ENCODE measurements at places on chromosomes 3 and 15.

DNA sequence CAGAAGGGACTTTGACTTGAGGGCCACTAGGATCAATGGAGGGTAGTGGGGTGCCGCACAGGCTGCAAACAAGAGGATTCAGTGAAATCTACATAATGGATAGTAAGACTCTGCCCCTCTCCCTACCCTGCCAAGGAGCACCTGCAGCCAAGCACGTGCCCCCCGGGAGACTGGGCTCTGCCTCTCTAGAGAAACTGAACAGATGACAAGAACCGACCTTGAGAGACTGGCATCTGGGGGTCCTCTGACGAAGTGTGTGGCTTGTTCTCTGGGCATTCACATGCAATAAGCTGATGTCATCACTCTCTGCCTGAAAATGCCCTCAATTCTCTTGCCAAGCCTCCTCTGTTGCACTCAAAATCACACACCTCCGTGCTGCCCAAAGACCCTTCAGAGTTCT lies 132.3 kb downstream of the FAM43A start:
- no peak for DNase-seq

GRCh38 chr15:66706225-66706732 lies 4.2 kb downstream of the SMAD6 start:
- DNase-seq, result no peak

GRCh38 chr3:7607676-7608075 lies 746.8 kb downstream of the GRM7 start:
- DNase-seq, result no peak

GRCh38 chr3:43768381-43768973 lies 77.7 kb downstream of the ABHD5 start:
- no peak for DNase-seq

- DNase-seq, result no peak
These were observed 40.4 kb upstream of the SKOR1 start for GRCh38 chr15:67784856-67785430.

DNA sequence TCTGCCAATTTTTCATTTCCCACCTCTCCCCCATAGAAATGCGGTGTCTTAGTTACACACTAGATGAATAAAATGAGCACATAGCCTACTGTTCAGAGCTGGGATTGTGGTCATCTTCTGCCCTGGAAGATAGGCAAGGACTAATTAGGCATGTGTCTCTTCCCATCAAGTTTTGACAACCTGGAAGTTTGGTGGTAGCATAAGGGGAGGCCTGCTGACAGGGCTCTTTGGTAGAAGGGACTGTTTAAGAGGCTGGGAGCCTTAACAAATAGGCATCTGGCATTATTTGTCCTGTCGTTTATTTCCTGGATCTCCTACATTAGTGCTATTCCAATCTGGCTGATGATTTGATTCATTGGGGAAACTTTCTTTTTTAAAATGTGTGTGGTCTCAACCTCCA lies 512.3 kb downstream of the ZNF385D start:
- DNase-seq, result no peak

GRCh38 chr15:80856809-80857377 lies 77.7 kb downstream of the CEMIP start:
- DNase-seq, result no peak

DNA sequence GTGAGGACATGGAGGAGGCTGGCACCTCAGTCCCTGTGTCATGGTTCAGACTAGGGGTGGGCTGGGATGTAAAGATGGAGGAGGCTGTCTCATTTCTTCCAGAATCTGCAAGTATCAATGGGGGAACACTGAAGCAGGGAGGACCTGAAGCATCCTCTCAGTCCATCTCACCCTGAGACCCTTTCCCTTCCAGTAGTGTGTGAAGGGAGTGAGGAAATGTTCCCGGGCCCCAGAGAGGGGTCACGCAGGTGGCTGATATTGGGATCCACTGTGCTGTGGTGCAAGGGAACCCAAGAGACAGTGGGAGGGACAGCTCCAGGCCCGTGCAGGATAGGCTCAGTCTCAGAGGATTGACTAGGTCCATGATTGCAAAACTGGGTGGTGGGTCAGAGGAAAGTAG lies 72.2 kb upstream of the ADPGK start:
- DNase-seq, result no peak

GRCh38 chr3:24958910-24959447 lies 464.3 kb upstream of the THRB start:
- no peak for DNase-seq

- no peak for DNase-seq
These were observed 22.4 kb downstream of the CXCR6 start for GRCh38 chr3:45965653-45966052.

DNA sequence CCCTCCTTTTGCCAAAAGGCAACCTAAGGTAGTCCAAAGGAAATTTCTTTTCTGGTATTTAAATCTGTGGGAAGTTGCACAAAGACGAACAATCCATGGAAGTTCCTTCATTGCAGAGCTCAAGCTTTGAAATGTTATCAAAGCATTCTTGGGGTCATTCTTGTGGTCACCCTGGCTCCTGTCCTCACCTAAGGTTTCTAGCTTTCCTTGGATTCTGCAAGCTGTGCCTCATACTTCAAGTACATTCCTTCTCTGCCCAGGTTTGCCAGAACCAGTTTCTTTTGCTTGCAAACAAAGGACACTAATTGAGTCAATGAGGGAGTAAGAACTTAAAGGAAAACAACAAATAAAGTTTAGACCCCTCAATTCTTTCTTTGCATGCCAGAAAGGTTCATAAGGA lies 329.8 kb upstream of the PDZRN3 start:
- no peak for DNase-seq

DNA sequence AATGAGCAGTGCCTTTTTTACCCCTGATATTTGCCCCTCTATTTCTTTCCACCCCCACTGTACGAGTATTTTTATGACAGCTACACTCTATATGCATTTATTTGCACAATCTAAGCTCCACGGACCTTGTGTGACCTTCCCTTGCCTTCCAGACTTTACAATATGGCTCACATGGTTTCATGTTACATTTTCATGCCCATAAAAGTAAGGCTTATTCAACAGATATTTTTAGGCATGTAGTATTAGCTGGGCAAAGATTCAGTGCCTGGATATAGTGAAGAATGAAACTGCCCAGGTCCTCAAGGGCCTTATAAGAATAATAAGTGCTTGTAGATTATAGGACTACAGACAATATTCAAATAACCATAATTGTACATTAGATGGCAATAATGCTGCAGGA lies 481.9 kb upstream of the CNTN4 start:
- DNase-seq, result no peak

- no peak for DNase-seq
These were observed 7.7 kb upstream of the ONECUT1 start for GRCh38 chr15:52797625-52798501.

- DNase-seq, result no peak
These were observed 399.1 kb upstream of the DPH6 start for GRCh38 chr15:35944945-35945585.

DNA sequence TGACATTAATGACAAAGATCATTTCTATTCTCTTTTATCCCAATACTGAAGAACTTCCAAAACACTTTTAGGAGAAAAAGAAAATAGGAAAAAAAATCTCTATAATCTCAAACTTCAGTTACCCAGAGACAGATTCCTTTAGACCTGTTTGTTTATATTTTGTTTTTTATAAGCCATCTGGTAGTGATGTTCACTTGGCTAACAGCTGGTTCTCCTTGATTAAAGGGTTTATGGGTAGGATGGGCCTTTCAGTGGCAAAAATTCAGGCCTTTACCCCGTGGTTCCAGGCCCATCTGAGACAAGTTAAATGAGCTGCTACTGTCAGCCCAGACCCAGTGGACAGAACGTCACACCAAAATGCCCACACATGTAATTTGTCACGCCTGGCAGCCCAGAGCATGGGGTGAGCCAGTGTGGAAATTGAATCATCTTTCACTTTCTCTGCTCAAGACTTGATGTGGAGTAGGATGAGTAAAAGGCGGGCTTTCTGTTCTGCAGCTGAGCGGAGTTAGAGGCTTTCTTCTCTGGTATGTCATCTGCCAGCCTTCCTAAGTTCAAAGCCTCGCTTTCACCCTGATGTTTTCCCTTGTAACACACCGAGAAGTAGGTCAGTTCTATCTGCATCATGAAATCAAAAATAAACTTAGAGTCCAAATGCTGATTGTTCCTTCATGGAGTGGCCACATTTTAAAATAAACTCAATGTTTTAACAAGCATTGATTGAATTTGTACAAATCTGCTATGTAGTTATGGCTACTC lies 62.5 kb upstream of the SKOR1 start:
- DNase-seq, result peak; percentile 22

DNA sequence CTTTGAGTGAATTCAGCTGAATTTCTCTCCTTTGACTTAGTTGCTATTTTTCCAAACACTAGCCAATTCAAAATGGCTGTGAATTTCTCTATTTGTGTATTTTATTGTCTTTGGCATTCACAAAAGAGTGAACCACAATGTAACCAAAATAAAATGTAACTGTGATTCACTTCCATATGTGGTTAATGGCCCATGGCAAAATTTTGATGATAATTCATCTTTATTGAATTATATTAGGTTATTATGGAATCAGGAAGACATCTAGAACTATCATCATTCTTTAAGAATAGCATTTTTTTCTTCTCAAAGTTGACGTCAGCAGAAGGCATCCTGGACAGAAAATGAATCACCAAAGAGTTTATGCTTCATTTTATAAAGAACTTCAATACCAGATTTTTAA lies 705.3 kb upstream of the NAALADL2 start:
- no peak for DNase-seq

DNA sequence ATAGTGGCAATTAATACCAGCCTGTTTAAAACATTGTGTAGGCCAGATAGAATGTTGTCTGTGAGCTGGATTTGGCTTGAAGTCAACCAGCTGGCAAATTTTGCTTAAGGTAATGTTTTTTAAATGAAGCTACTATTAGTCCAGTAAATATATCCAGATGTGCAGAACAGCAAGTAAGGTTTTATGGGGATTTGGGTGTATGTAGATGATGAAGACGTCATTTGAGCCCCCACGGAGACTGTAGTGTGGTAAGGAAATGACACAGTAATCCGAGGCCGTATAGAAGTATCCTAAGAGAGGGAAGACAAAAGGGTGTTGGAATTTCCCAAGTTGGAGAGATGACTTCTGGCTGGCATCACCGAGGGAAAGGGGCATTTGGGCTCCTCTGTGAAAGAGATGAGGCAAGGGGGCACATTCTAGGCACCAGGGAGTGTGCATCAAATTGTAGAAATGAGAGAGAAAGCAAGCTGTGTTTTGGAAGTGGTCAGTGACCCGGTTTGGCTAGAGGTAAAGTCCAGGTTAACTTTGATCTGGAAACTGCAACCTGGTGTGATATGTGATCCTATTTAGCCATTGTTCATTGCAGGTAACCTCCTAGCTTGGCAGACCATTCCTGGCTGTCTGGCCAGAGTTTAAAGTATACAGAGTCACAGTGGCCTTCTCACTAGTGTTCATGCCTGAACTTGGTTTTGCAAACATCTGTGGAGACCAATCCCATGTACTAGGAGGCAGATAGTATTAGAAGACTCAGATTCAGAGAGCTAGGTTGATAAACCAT lies 104.2 kb downstream of the ITPR1 start:
- DNase-seq, result no peak

- DNase-seq, result no peak
These were observed 160.1 kb upstream of the ATP10A start for GRCh38 chr15:26023231-26023630.

GRCh38 chr3:156131241-156131640 lies 10.9 kb downstream of the KCNAB1 start:
- DNase-seq, result no peak

DNA sequence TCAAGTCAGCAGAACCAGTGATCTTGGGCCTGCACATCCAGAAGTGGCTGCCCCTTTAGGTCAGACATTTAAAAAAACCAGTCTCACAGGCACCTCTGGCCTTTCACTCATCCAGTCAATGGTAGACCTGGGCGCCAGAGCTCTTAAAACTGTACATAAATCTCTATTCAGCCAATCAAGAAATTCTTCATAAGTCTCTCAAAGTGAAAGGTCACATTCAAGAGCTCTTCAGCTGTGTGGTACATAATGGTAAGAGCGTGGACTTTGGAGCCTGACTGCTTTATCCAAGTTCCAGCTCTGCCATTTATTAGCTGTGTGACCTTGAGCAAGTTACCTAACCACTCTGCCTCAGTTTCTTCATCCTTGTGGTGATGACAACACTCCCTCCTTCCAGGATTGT lies 22.3 kb upstream of the MORF4L1 start:
- DNase-seq, result no peak

DNA sequence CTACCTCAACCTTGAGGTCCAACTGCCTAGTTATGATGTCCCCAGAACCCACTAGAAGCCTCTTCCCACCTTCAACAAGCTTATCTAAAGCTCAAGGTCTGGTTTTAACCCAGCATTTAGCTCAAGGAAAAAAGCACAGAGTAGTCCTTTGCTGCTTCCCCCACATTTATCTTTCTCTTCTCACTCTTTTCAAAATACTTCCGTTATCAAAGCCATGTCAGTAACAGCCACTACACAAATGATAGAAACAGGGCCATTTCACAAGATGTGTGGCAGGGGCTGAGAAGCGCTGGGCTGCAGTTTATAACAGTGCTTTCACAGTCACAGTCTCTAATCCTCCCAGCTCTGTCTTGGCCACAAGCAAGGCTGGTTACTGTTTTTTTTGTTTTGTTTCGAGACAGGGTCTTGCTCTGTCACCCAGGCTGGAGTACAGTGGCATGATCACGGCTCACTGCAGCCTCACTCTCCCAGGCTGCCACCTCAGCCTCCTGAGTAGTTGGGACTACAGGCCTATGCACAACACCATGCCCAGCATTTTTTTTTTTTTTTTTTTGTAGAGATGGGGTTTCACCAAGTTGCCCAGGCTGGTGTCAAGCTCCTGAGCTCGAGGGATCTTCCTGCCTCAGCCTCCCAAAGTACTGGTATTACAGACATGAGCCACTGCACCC lies 218.8 kb downstream of the OSBPL10 start:
- no peak for DNase-seq

- DNase-seq, result no peak
These were observed 203.0 kb downstream of the MYRIP start for GRCh38 chr3:40012381-40012780.

DNA sequence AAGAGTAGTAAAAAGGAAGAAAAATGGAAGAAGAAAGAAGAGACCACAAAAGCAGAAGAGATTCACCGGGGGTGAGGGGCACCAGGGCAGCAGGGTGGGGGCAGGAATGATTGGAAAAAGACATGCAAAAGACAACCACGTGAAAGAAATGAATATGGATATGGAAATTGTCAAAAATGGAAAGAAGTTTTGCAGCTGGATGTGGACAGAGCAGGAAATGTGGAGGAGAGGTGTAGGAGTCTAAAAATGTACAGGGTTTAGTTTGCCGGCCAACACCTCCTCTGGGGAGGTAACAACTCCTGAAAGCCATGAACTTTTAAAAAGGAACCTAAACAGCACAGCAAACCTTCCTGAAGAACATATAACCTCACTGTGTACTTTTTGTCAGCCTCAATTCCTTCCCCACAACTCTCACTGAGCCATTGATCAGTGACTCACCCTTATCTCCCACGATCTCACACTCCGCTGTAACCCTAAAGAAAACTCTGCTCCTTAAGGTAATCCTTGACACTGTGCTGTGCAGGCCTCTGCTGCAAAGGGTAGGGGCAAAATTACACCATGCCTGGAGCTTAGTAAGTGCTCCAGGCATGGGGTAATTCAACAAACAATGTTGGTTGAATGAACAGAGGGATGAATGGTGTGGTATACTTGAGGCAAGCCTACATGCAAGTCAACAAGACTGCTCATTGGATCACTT lies 100.2 kb upstream of the BOC start:
- no peak for DNase-seq

Data from activated T-helper 1 cell treated with anti-CD3 and anti-CD28 coated beads, Interleukin-2, amount 50 U/mL, for 16 hours (primary cell).